ENCODE measurements at places on chromosomes 6 and 20.

DNA sequence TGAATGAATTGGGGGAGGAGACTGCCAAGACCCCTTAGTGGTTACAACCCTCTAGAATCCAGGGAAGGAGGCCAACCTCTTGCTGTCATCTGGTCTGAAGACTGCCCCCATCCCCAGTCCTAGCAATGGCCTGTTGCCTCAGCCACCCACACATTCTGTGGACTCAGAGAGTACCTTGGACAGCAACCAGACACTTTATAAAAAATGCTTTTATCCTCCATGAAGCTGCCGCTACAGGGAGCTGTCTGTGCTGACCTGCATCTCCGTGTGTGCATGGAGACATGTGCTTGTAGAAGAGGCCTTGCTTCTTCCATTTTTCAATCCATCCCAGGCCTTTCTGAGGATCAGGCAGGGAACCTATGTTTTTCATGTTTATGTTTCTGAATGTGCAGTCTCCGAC is 15.2 kb downstream of the CDH22 start:
- DNase-seq = peak; percentile 34

GRCh38 chr20:32067234-32067821 is 15.3 kb downstream of the HCK start:
- DNase-seq = peak; percentile 98

DNA sequence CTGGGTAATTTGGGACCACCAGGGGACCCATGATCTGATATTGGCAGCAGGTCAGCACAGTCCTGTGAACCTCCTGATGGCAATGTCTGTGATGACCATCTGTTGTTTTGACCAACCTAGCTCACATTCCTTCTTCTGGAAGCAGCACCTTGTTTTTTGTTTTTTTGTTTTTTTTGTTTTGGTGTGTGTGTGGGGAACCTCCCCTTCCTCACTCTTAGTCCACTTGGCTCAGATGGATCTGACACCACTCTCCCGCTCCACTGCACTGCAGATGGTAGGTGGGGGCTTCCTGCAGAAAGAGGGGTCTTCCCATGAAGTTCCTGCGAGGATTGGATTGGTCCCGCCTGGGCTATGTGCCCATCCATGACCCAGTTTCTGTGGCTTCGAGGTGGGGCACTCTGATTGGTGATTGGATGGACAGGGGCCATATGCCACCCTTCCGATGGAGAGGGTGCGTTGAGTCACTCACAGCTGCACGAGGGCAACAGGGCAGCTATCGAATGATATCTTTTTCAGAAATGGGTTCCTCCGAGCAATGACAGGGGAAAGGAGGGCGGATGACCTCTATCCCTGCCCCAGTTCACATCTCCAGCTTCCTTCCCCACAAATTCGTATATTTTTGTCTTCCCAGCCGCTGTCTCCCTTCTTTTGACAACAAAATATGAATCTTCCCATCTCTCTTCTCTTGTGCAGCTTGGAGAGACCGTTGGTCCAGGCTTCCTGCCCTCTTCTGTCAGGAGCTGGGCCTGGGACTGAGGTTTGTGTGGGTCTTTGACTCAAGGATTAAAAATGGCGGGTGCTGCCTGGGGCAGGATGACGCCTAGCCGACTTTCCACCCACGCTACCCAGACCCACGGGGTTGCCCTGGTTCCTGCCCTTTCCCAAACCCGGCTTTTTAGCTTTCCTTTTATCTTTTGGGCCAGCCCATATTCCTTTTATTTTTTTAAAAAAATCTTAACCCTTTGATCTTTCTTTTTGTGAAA is 132.1 kb upstream of the KCNG1 start:
- DNase-seq = no peak

- DNase-seq = no peak
Observed at GRCh38 chr6:170255426-170256125, 35.3 kb downstream of the DLL1 start.

DNA sequence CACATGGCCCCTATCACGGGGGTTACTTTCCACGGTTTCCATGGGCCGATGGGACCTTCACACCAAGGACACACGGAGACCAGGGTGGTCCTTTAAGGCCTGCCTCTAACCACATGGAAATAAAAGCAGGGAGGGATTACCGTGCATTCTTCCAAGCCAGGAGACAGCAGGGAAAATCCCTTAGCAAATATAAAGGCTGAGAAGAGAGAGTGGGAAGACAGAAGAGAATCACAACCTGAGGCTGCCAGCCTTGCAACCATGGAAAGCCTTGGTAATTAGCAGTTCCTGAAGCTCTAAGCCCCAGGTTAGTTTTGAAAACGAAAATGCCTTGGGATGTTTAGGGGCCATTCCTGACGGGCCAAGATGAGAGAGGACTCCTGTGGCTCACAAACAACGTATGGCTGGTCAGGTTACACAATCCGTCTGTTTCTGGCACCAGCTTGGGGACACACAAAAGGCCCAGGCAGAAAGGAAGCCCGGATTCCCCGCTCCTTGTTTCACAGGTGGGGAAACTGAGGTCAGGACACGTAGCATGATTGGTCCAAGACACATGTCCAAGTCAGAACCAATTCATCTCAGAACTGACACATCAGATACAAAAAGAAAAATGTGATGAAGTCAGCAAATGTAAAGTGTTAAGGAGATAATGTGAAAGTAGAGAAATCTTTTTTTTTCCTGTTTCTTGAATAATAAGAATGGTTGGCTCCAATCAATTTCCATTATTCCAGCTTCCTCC is 2.8 kb downstream of the PREX1 start:
- DNase-seq = no peak

GRCh38 chr6:90068264-90068663 is 174.0 kb downstream of the GJA10 start:
- DNase-seq = peak; percentile 76

- no peak for DNase-seq
Observed at GRCh38 chr6:21199262-21199661, 394.3 kb upstream of the SOX4 start.

- no peak for DNase-seq
Observed at GRCh38 chr6:50707191-50707590, 6.1 kb upstream of the TFAP2D start.

DNA sequence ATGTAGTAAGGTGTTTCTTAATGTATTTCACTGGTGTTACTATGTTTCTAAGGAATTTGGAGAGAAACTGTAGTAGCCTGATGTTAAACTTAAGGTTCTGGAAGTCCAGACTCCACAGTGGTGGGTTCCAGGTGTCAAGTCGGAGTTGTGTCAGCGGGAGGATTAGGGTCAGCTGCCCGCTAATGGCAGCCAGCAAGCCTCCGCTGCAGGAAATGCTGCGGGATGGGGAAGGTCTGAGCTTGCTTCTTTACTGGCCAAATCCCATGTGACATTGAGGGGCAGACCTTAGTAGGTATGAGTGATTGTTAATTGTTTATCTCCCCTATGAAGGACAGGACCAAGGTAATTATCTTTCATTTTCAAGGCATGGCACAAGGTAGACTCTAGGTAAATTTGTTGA is 3.7 kb upstream of the ARID1B start:
- no peak for DNase-seq

DNA sequence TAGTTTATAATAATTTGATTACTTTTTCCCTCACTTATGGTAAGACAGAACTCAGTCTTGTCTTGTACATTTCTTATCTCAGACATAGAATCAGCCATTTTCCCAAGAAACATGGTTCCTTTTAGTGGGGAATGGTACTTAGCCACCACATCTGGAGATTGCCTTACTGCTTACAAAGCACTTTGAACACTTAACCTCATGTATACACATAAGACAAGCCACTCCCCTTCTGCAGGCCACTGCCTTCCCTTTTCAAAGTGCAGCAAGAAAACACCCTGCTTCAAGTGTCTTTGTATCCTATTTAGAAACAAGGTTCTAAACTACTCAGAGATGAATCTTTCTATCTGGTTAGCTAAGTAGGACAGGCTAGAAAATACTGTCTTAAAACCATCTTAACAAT is 159.2 kb downstream of the UBE3D start:
- DNase-seq = peak; percentile 11

GRCh38 chr6:138527411-138528088 is 28.3 kb upstream of the NHSL1 start:
- DNase-seq = no peak

DNA sequence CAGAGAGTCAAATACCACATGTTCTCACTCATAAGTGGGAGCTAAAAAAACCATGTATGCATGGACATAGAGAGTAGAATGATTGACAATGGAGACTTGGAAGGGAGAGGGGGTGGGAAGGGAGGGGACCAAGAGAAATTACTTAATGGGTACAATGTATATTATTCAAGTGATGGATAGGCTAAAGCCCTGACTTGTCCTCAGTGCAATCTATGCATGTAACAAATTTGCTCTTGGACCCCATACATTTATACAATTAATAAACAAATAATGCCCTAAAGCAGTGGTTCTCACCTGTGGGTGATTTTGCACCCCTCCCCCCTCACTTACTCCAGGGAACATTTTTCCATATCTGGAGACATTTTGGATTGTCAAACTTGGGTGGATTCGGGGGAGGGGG is 33.5 kb upstream of the NEDD9 start:
- no peak for DNase-seq

DNA sequence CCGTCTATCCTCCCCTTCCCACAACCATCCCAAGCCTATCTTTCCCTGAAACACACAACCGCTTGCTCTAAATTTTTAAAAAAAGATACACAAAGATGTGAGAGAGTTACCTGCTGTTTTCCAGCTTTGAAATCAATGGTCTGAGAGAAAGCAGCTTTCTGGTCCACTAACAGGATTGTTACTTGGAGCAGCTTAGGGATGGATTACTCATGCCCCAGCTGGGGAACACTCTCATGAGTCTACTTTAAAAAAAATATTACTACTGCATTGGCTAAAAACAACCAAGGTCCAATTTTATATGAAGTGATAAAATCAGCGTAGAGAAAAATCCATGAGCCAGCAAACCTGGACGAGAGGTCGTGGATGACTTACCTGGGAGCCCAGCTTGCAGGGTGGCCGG is 29.6 kb upstream of the FOXC1 start:
- no peak for DNase-seq

DNA sequence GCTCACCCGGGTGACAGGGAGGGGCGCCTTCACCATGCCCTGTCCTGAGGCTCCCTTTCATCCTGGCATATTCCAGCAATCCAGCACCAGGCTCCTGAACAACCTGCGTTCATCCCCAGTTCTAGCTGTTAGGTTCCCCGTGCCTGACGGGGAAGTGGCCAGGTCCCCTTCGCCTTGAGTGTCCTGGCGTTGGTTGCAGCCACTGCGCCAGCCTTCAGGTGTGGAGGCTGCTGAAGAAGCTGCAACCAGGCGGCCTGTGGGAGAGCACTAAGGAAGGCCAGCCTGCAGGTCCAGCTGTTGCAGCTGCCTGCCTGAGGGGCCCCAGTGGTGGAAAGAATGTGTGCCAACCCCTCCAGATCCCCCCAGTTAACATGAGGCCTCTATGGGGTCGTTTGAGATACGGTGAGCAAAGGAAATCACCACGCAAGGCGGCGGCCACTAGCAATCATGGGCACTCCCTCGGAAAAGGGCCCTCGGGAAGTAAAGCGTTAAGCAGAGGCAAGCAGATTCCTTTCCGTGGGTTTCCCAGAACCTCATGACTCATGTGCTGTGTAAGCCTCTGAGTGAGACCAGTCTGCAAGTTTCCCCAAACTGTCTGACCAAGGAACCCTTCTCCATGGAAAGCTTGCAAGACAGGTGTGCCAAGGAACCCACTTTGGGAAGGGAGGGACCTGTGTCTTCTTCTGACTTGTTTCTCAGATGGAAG is 320.8 kb downstream of the TAF4 start:
- peak; percentile 55 for DNase-seq

GRCh38 chr6:11785415-11785773 is 6.8 kb upstream of the ADTRP start:
- no peak for DNase-seq

- no peak for DNase-seq
Observed at GRCh38 chr6:128339635-128340450, 180.6 kb downstream of the PTPRK start.

- no peak for DNase-seq
Observed at GRCh38 chr20:49701916-49702315, 11.8 kb downstream of the B4GALT5 start.

GRCh38 chr6:128437685-128438084 is 82.7 kb downstream of the PTPRK start:
- no peak for DNase-seq

DNA sequence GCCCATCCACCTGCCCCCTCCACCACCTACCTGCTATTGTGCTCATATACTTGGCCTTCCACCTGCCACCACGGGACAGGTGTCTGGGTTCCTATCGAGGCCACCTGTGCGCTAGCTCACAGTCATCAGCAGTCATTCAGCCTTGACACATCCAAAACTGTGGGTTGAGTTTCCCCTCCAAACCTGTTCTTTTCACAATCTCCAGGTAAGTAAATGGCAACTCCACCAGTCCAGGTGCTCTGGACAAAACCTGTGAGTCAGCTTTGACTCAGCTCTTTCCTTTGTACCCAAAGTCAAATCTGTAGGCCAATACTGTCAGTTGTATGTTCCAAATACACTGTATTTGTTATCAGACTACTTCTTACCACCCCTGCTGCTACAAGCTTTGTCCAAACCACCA is 52.6 kb downstream of the SPTLC3 start:
- no peak for DNase-seq

GRCh38 chr6:144344646-144345045 is 59.5 kb downstream of the UTRN start:
- DNase-seq = no peak

GRCh38 chr6:116011520-116011919 is 49.2 kb downstream of the FRK start:
- DNase-seq = no peak

GRCh38 chr6:12286373-12287110 is 3.6 kb upstream of the EDN1 start:
- DNase-seq = peak; percentile 95

GRCh38 chr6:21295506-21296240 is 297.9 kb upstream of the SOX4 start:
- DNase-seq = no peak

DNA sequence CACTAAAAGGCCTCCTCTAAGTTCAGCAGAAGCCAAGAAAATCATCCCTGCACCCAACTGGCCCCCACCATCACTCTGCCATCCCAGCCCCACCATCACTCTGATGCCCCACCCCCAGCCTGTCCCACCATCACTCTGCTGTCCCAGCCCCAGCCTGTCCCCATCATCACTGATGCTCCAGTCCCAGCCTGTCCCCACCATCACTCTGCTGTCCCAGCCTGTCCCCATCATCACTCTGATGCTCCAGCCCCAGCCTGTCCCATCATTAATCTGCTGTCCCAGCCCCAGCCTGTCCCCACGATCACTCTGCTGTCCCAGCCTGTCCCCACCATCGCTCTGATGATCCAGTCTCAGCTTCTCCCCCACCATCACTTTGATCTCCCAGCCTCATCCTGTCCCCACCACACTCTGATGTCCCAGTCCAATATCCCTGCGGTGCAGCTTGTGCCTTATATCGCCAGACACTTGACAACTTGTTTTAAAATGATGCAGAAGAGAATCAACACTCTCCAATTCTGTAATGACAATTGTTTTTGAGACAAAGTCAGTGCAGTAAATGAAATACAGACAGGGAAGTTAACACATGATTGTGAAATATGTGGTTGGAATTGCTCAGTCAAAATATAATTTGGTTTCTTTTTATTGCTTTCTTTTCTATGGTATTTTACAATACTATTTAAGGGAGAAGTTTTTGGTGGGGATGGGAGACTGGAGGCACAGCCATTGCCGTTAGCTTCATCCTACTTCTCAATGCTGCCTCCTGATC is 100.8 kb downstream of the TNFAIP3 start:
- DNase-seq = peak; percentile 48

GRCh38 chr20:34527016-34527415 is 10.8 kb downstream of the DYNLRB1 start:
- DNase-seq = no peak

Data from fibroblast of skin of right quadriceps (primary cell).